ENCODE measurements at places on chromosomes 2 and 18.

- DNase-seq = no peak
Observed at GRCh38 chr2:46495231-46496030, 16.1 kb downstream of the TMEM247 start.

GRCh38 chr2:153499439-153499838, 20.9 kb upstream of the RPRM start:
- no peak for DNase-seq

GRCh38 chr2:144877893-144878292, 358.0 kb upstream of the ZEB2 start:
- no peak for DNase-seq

DNA sequence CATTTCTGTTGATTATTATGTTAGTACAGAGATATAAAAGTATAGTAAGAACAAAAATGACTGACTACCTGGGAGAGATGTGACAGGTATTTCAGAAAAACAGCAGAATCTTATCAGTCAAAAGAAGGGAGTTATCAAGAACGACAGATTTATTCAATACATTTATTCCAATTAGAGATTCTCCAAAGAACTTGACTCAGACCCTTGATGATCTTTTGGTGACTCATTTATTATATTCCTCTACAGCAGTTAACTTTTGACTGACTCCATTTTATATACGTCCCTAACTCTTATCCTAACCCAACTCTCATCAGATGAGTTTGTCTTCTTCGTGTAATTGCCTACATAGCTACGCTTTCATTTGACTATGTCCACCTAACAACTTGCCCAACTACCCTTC, 91.1 kb downstream of the C2orf74 start:
- no peak for DNase-seq

- DNase-seq = no peak
Observed at GRCh38 chr2:161761160-161761559, 136.9 kb downstream of the SLC4A10 start.

DNA sequence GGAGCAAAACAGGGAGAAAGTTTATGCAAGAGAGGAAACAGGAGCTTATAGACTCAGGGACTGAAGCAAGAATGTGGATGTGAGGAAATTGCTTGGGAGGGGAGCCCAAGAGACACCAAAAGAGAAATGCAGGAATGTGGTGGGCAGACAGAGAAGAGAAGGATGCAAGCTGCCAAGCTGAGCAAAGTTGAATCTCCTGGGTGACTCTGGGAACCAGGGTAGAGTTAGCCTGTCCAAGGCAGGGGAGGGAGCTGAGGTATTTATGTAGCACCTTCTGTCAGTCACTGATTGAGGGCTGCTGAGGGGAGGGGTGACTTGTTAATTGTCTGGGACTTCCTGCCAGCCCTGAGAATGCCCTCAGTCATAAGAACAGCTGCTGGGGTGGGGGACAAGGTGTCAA, 464.3 kb downstream of the NBAS start:
- no peak for DNase-seq

GRCh38 chr2:191679818-191680600, 2.1 kb downstream of the NABP1 start:
- no peak for DNase-seq

DNA sequence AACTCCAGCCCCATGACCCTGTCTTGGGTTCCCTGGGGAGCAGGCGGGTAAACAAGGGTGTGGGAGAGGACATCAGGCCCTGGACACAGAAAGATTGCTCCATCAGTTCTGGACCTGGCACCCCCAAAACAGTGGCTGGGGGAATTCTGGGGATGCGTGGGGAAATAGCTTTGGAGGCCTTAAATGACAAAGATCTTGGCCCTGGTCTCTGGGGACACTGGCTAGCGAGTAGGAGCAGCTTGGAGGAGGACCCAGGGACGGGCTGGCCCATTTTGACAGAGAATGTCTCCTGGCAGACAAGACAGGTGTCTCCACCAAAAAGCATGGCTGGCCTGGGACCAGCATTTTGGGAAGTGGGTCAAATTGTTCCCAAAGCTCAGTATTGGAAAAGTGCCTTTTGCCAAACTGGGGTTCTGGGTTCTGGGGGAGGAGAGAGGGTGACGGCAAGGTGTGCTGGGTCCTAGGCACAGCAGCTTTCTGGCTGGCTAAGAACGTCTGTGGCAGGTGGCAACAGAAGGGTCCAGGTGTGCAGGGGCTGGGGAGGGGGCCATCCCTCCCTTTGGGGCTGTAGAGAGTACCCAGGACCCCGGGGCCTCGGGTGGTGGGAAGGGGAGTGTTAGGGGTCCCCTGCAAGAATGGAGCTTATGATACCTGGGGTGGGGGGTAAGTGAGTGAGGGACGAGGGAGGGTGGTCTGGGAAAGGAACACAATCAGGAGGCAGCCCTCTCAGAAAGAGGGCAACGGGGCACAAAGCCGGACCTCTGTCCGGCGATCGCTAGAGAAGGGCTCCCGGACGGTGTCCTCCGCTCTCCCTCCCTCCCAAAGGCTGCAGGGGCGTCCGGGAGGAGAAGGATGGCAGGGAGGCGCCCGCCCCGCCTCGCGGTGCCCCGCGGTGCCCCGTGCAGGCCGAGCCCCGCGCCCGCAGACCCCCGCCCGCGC, 556 bp downstream of the CYRIA start:
- no peak for DNase-seq

GRCh38 chr18:13562494-13563029, 163.8 kb downstream of the FAM210A start:
- DNase-seq = peak; percentile 87

GRCh38 chr18:57737400-57738060, 65.6 kb downstream of the ATP8B1 start:
- DNase-seq = no peak

DNA sequence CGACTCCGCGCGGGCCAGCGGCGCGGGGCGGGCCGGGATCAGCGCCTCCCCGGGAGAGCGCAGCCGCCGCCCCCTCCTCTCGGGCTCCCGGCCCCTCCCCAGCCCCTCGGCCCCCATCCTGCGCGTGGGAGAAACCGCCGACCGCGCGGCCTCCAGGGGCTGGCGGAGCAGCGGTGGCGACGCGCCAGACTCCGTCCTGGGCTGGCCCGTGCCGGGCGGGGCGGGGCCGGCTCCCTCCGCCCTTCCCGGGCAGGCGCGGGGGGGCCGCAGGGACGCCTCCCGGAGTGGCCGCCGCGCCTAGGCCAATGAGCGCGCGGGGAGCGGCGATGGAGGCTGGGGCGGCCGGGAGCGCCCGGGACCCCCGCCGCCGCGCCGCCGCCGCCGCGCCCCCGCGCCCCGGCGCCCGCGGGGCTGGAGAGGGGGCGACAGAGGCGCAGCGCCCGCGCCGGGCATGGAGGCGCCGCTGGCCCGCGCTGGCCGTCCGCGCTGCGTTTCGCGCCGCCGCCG, 49.1 kb downstream of the KCNIP3 start:
- no peak for DNase-seq

- no peak for DNase-seq
Observed at GRCh38 chr2:173659509-173659908, 304.8 kb downstream of the CDCA7 start.

DNA sequence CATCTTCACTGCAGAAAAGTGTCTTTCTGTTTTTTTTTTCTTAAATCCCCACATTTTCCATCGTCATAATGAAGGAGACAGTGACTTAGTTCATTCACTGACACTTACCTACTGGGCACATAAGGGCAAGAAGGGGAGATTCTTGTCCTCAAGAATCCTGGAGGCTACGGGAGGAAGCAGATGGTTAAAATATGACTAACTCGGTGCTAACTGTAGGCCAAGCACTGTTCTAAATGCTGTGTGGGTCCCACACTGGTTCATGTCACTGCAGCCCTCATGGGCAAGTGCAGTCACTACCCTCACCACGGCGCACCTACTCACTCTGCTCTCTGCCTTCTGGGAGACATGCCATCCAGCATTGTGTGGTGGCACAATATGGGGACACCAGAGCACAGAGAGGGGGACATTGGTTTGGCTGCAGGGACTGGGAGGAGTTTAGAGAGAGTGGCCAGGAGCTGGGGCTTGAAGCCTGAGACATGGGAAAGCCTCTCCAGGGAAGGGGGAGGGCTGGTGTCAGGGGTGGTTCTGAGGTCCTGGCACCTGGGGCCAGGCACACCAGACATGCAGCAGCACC, 305.2 kb downstream of the MYCN start:
- DNase-seq = no peak

DNA sequence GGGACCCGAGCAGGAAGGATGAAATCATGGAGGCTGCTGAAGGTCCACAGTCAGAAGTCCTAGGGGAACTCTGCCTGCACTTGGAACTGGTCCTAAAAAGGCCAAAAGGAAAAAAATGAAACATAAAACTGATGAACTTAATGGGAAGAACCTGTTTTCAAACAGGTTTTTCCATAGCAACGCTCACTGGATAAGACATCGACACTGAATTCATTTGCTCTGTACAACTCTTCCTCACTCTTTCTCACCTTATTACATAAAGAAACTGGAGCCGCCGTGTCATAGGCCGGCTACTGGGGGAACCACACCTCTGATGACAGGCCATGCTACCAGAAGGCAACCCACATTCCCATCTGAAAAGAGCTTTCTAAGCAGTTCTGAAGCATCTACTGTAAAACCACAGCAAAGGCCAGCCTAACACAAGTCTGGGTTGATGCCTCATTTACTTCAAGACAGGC, 83.6 kb downstream of the FARSB start:
- no peak for DNase-seq

DNA sequence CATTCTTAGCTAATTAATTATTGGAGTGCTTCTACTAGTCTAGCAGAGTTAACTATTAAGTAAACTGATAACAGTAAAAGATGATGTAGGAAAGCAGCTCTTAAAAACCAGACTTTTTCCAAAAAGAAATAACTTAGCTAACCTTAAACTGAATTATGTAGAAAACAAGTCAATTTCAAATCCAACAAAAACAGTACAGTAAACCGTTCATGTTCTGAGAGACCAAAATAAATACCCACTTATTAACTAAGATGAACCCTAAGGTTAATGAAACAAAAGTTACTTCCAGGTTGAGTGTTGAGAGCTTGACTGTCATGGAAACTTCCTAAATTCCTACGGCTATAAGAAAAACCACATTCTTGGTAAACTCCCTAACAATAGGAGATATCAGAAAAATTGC, 181.2 kb downstream of the PPP1R1C start:
- DNase-seq = no peak

DNA sequence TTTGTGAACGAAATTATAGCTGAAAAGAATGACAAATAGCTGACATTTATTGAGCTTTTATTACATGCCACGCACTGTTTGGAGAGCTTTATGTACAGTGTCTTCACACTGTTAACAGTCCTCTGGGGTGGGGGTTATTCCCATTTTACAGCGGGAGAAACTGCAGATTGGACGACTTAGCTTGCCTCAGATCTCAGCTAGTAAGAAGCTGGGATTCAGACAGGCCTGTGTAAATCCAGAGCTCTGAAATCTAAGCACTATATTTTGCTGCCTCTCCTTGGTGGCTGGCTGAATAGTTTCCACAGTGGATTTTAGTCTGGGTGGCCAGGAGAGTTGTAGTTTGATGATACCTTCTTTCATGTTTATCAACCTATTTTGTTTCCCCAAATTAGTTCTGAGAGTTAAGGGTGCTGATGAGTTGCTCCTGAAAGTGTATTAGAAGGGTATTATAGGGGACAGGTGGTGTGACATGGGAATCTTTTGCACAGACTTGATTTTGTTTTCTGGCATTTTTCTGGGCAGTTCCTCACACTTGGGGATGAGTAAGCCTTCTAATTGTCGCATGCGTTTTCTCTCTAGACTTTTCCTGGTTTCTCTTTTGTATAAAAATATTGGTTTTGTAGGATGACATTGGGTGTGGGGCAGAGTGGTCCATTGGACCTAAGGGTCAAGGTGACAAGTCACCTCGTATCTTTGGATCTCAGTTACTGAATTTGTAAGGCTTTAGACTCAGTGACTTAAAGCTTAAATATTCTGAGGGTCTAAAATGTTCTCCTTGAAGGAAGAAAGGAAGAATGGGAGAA, 1.5 kb downstream of the ACSL3 start:
- no peak for DNase-seq

DNA sequence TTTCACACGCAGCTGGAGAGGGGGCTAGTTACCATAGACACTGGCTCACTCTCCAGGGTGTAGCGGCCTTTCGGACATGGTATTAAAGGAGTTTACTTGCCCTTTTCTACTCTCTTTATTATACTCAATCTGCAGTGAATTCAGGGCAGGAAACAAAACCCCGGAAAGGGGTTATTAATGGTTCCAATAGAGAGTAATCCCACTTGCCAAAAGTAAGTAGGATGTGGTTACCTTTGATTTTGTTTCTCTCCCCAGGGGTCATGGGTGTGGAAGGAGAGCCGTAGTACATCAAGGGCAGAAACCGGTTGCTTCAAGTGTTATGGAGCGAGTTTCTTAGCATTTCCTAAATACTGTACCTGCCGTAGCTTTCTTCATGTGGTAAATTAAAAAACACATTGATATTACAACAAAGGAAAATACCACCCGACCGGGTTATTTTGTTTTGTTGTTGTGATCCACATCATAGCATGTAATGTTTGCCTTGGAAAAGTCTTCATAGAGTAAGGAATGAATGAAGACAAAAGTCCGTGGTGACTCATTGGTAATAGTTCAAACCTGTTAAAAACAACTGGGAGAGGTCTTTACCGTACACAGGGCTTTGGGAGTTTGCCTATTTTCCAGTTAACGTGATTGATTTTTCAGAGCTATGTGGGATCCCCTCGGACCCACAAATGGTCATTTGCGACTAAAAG, 71.5 kb downstream of the SLC4A3 start:
- no peak for DNase-seq

DNA sequence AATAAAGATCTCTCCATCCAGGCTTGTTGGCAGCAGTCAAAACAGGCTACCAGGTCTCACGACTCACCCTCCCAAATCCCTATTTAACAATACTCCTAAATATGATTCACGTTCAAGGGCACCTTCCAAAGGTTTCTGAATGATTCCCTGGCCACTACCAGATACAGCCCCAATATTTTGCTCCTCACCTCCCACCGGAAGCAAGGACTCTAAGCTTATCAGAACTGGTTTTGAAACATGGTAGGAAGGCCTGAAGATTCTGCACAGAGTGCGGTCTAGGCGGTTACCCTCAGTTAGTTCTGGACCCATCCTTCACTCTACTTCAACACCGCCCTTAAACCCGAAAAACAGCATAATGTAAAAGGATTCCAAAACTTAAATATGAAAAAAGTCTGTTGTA, 5.2 kb downstream of the PPP4R1 start:
- DNase-seq = no peak

DNA sequence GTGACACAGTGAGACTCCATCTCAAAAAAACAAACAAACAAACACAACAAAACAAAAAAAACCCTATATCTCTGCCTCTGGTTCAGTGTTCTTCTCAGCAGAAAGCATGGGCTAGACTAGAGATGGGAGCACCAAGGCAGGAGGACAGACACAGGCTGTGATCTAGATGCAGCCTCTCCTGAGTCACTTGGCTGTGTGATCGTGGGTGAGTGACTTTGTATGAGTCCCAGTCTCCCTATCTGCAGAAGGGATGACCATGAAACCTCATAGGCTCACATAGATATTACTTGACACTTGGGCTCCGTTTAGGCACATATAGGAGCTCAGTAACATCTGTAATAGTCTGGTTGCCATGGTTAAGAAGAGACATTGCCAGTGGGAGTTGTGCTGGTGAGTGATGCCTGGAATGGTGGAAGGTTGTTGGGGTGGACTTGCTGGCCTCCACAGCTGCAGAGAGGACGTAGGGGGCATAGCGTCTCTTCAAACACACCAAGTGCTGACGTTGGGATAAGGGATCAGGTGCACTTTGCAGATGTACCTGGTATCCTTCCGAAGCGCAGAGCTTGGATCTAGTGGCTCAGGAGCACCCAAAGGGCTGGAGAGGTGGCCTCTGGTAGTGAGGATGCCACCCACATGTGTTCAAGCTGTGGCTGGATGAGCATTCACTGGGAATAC, 318.9 kb upstream of the HS6ST1 start:
- no peak for DNase-seq
